ENCODE measurements at places on chromosomes 11 and 22.
A peak's percentile ranks its signal among the peaks of the same experiment; 100 is the strongest.

- DNase-seq, result no peak
These were observed 34.2 kb downstream of the PICALM start for GRCh38 chr11:86034710-86035109.

GRCh38 chr22:40449676-40450035, 79.3 kb downstream of the SGSM3 start:
- peak; percentile 66 for DNase-seq

DNA sequence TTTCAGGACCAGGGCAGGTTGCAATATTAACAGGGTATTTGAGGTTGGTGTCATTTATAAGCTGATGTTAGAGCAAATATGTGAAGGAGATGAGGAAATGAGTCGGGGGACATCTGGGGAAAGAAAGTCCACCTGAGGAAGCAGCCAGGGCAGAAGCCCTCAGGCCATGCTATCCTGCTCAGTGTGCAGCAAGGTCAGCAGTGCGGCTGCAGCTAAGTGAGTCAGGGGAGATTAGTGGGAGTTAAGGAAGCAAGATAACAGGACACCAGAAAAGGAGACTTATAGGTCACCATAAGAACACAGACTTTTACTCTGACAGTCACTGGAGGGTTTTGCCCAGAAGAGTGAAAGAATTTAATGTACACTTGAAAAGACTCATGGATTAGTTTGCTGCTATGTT, 468.9 kb downstream of the NTM start:
- no peak for DNase-seq

- no peak for DNase-seq
These were observed 251.4 kb downstream of the DDX10 start for GRCh38 chr11:108916290-108916689.

GRCh38 chr22:25021409-25021808, 68.9 kb downstream of the KIAA1671 start:
- DNase-seq, result no peak

DNA sequence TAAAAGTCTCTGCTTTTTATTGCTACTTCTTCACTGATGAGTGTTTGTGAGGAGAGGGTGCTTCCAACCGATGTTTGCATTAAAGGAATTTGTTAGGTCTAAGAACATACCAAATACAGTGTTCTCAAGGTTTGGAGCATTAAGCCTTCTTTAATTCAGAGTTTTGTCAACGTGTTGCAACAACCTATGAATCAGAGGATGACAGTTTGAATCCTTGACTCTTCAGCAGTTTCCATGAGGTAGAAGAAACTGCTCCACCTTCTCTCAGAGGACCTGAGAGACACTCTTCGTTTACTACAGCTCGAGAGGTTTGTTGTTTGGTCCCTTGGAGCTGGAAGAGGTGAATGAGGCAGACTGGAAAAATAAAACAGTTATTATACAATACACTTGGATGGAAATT, 55.7 kb downstream of the NCAM1 start:
- no peak for DNase-seq

GRCh38 chr22:38718414-38718813, 12.7 kb downstream of the GTPBP1 start:
- peak; percentile 52 for DNase-seq

DNA sequence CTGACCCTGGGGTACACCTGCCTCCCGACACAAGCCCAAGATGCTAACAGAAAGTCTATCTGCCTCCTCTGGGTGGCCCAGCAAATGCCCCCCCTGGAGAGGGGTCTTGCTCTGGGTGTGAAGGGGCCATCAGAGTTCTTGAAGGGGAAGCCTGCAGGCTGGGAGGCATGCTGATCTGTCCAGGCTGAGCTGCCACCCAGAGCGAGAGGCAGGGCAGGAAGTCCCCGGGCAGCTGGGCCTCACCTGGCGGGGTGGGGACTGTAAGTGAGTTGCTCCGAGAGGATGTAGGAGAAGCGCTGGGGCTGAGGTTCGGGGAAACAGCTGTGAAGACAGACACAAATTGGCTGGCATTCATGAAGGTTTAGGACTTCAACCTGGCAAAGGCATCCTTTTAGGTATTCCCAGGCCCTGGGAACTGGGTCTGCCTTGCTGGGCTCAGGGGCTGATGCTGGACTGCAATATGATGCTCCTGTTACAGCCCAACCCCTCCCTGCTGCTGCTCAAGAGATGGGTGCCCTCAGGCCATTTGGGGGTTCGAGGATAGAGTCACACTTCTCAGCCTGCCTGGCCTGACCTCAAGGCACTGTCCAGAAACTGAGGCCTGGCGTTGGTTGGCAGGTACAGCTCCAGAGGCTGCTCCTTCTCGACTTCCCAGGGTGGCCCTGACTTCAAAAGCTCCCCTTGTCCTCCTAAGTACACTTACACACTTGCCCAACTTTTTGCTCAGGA, 60.2 kb upstream of the LYVE1 start:
- no peak for DNase-seq

DNA sequence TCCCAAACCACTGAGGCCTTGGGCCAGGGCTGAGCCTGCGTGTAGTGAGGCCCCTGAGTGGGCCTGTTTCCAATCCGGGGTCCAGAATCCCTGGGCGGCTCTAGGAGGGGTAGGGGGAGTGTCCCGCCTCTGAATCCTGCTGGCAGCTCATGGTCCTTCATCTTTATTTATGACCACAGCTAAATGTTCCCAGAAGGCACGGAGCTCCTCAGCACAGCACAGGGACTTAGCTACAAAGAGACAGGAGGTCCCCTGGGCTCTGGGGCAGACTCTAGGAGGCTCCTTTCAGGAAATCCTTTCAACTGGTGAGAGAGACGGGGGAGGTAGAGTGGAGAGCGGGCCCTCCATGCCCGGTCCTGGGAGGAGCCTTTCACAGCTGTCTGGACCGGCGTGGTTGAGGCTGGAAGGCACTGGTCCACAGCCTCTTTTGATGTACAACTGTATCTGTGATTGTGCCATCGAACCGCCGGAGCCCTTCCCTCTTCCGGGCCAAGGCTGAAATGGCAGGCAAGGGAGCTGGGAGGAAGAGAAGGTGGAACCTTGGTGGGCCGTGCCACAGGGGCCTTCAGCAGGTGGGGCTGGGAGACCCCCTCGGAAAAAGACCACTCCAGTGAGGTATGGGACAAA, 46.8 kb downstream of the SCUBE1 start:
- DNase-seq, result no peak

All from cerebellum (tissue), 4 donors.